Common myeloid progenitor, CD34-positive (primary cell): ENCODE measurements at places on chromosomes 1 and 21.

DNA sequence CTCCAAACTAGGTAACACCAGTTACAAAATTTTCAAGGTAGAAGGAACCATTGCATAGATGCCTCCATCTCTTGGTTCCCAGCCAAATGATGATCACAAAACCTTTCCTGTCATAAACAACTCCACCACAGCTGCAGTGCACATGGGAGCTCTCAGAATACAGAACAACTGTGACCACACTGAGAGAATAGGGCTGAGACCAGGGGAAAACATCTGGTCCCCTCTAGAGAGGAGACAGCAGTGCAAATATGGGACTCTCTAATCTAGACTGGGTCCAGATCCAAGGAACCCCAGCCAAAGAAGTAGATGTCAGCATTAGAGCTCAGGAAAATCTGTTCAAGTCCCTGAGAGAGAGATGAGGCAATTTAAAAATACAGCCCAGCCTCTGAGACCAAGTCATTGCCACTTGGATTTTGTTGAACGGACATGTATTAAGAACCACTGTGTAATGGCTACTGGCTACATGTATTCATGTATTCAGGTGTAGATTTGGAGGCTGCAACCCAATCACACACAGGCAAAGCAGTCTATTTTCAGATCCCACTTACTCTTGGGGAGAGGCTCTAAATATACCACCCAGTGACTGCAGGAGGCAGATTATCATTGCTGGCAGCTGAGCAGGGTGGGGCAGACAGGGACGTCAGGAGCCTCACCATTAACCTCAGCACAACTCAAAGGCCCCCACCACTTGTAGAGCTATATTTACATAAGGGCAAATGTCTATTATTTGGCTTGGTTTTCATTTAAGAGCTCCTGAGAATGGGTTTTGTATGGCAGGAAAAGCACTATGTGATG lies 7.6 kb upstream of the RXRG start:
- peak; percentile 3 for DNase-seq

GRCh38 chr1:80056179-80056578 lies 1049.6 kb upstream of the ADGRL4 start:
- DNase-seq, result no peak

- no peak for DNase-seq
These were observed 16.5 kb downstream of the CFAP74 start for GRCh38 chr1:1987142-1987510.

DNA sequence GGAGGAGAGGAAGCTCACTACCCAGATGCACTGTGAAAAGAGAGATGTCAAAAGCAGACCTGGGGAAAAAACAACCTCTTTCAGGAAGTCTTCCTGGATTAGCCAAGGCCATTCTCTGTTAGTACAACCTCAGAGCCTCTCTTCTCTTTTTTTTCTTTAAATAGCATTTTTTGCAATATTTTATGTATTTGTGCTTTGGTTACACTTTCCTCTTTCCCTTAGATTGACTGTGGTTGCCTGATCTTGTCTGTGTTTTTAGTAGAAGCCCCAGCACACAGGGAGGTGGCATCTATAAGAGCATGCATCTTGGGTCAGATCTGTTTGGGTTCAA lies 18.8 kb downstream of the SLC26A9 start:
- no peak for DNase-seq

DNA sequence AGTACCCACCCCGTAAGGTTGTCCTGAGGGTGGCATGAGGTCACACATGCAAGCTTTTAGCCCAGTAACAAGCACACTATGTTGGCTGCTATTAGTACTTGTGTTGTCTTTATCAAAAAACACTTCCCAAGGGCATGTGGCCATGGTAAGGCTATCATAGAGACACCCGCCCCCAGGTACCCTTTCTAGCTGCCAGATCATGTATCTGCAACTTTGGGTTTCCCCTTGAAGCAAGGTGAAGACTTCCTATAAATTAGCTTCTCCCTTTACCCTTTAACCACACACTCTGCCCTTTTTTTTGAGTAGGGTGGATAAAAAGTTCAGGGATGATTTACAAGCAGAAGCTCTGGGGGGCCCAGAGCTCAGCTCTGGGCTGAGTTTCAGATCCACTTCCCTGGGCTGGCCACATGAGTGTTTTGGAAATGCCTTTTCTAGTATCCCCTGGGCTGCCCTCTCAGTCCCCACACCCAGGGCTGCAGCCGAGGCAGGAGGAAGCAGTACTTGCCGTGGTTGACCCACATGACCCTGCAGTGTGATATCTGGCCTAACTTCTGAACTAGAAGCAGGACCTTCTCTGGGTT lies 2.0 kb downstream of the ZDHHC18 start:
- peak; percentile 55 for DNase-seq

GRCh38 chr1:183699616-183700160 lies 46.6 kb upstream of the APOBEC4 start:
- no peak for DNase-seq

- peak; percentile 49 for DNase-seq
These were observed 11.1 kb downstream of the MTX1 start for GRCh38 chr1:155219592-155220031.

DNA sequence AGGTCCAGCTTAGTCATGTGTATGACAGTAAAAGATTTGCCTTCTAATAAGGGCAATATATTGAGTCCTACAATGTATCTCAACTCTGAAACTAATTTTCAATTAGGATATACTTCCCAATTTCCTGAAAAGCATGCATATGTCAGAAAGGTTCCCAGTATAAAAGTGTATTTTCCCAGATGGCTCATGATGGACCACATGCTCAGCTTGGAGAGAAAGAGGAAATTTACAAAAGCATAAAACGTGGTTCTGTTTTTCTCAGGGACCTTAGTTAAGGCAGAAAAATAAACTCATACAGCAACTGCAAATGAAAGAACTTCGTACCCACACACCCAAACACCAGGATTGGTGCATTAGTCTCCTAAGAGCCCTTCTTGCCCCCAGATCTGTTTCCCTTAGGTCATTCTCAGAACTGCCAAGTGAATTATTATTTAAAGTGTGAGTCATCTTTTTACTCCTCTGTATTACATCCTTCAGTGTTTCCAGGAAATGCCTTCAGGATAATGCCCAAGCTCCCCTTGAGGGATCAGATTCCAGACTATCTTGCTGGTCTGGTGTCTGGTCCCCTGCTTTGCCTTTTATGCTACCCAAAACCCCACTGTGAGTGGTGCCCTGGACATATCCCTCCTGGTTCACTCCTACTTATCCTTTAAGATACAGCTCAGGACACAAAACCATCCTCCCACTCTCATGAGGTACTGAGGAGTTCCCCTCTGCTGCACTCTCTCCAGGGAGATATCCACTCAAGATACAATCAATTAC lies 57.4 kb downstream of the SSX2IP start:
- peak; percentile 34 for DNase-seq

- no peak for DNase-seq
These were observed 13.9 kb downstream of the C1orf174 start for GRCh38 chr1:3886106-3886670.

DNA sequence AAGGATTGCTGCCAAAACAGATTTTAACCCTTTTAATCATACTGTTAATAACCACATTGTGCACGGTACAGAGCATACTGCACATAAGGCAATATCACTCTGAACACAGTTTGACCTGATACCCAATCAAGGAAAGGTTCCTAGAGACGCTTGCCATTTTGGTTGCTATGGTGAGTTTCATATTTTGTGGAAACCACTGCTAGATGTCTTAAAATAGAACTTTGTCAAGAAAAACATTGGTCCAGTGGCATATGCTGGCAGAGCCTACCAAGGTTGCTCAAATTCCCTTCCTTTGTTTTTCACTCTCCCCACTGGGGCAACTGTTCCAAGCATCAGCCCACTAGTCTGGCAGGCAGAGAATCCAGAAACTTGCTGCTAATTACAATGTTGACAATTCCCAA lies 114.8 kb upstream of the DPYD start:
- DNase-seq, result no peak

DNA sequence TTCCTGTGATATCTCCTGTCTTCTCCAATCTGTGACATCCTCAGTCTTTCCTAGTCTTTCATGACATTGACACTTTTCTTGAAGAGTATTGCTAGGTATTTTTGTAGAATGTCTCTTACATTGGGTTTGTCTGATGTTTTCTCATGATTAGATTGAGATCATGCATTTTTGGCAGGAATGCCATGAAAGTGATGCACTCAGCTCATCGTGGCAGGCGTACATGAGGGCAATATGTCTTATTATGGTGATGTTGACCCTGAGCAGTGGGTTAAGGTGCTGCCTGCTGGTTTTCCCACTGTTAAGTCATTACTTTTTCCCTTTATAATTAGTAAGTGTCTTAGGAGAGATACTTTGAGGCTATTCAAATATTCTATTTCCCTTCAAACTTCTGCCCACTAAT lies 80.2 kb upstream of the SSX2IP start:
- no peak for DNase-seq

DNA sequence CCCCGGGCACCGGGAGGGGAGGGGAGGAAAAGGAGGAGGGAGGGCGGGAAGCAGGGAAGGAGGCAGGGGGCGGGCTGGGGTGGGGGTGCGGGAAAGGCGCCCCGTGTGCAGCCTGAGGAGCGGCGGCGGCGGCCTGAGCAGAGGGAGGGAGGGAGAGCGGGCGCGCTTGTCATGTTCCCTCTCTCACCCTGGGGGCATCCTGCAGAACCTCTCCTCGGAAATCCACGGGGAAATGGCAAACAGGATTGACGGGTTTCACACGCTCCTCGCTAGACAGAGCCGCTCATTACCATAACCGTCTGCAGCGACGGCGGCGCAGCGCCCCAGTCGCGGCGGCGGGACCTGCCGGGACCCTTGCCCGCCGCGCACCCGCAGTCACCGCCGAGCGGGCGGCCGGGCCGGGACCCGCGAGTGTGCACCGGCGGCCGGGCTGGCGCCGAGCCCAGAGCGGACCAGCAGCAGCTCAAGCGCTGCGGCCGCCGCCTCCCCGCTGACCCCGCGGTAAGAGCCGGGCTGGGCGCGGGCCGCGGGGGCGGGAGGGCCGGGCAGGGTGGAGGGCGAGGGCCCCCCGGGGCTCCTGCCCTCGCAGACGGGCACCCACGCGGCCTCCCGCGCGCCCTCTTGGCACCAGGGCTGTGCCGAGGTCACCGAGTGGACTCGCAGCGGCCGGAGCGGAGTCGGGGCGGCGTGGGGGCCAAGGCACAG lies at the start of gene SERTAD4:
SERTAD4 (plus strand) TSS at position 286 of the 705 bp plus-strand sequence. CDS start 5,165 bp downstream, outside the sequence.
- peak; percentile 19 for DNase-seq

DNA sequence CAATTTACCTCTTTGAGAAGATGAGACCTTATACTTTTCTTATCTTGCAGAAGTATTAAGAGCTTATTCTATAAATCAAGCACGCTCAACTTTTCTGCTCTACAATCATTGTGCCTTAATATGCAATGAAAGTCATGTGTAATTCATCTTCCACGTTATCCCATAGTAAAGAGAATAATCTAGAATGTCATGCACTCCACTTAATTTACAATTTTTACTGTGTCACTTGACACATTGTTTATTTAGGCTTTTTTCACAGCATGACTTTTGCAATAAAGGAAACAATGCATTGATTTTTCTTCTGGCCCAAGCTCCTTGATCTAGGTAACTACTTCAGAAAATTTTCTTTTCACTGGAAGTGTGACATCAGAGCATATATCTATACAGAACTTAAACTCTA lies 290.9 kb downstream of the HHIPL2 start:
- DNase-seq, result no peak

DNA sequence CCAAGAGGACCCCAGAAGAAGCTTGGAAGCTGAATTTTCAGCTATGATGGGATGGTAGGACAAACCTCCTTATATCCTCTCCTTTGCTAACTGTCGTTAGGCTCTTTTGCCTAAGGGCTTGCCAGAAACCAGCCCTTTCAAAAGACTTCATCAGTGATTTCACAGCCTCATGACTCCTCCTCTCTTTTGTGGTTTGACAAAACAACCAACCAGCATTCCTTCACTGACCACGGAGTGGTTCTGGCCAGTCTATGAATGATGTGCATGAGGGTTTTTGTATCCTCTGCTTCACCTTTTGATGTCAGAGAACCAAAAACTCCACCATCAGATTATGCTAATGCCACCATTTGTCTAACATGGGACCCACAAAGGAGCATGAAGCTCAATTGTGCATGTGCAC lies 116.9 kb upstream of the COA6 start:
- DNase-seq, result no peak

DNA sequence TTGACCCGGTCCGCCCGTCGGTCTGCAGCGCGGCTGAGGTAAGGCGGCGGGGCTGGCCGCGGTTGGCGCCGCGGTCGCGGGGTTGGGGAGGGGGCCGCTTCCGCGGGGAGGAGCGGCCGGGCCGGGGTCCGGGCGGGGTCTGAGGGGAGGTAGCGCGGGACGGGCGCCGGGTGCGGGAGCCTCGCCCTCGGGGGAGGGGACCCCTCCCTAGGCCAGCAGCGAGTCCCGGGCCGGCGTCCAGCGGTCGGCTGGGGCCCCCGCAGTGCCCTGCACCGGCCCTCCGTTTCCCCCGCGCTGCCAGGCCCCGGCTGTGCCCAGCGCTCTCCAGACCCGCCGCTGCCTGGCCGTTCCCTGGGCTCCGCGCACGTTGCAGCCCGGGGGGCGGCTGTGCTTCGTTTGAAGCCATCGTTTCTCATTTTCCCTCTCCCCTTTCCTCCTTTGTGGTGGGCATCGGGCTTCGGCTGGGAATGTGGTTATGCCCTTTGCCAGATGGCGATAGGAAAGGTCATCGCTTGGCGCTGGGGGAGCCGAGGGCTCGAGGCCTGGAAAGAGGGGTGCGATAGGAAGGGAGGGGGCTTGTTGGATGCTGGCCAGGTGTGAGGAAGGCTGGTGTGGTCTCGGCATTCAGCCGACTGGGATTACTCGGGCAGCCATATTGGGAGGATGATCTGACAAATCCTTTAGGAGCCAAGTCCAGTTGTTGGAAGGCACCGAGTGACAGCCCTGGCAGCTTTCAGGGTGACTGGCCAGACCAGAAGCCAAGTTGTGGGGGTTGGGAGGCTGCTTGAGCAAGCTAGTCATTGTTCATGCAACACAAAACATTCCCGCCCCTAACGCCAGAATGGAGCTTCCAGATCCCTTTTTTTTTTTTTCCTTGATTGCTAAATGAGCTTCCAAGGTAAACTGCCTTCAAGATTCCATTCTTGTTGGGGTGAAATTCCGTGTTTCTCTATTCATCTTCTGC lies 753 bp downstream of the KIF1B start:
- DNase-seq, result no peak

DNA sequence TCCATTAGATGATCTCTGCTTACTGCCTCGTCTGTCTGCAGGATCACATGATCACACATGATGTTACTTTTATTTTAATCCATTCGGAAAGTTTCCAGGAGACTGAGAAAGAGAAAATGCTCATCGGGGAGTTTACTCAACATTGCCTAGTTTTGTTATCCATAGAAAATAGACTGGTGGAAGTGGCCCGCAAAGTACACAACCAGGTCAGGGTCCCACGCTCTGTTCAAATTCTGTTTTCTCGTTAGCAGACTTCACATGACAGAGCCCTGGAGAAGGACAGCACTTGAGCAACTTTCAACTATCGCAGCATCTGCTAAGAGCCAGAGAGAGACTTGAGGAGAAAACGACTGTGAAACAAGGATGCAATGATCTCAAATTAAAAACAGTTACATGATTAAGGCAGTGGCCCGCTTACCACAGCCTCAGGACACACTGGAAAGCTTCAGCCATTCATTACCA lies 44.2 kb downstream of the ADAMTS1 start:
- DNase-seq, result no peak

- no peak for DNase-seq
These were observed 92.3 kb downstream of the ROR1 start for GRCh38 chr1:63866084-63866483.

GRCh38 chr1:155938220-155938627 lies 3.2 kb upstream of the RXFP4 start:
- peak; percentile 72 for DNase-seq

GRCh38 chr21:26925636-26926035 lies 41.3 kb downstream of the ADAMTS5 start:
- DNase-seq, result no peak

- peak; percentile 84 for DNase-seq
These were observed 49.4 kb upstream of the PARP1 start for GRCh38 chr1:226457307-226457712.

- no peak for DNase-seq
These were observed 40.6 kb downstream of the ST6GALNAC3 start for GRCh38 chr1:76115171-76115570.

GRCh38 chr1:179883745-179884138 lies 1.7 kb downstream of the TOR1AIP1 start:
- DNase-seq, result peak; percentile 62
